ENCODE measurements at places on chromosomes 4 and X. TPM values are rescaled to one million over a fixed set of nuclear protein-coding genes. Genes with fewer than 3 reads are reported as not detected.

Gene TGIF2LX
- not detected for total RNA-seq

Gene SLC2A9
- 3.6 TPM for total RNA-seq

Gene SNCA
- 8.7 TPM for total RNA-seq

Gene TRAM1L1
- total RNA-seq = 4.1 TPM

Gene TMPRSS11A
- total RNA-seq = not detected

Gene VEGFC
- 5.0 TPM for total RNA-seq

Gene CENPVL1
- 0.96 TPM for total RNA-seq

Measured in kidney epithelial cell (primary cell).